ENCODE measurements at places on chromosomes 16 and 17. TPM values are rescaled to one million over a fixed set of nuclear protein-coding genes. Genes with fewer than 3 reads are reported as not detected.

MAPT gene
- 2.3 TPM for total RNA-seq

TLCD3B gene
- not detected for total RNA-seq

LRRC75A gene
- total RNA-seq = 7.6 TPM

DNA sequence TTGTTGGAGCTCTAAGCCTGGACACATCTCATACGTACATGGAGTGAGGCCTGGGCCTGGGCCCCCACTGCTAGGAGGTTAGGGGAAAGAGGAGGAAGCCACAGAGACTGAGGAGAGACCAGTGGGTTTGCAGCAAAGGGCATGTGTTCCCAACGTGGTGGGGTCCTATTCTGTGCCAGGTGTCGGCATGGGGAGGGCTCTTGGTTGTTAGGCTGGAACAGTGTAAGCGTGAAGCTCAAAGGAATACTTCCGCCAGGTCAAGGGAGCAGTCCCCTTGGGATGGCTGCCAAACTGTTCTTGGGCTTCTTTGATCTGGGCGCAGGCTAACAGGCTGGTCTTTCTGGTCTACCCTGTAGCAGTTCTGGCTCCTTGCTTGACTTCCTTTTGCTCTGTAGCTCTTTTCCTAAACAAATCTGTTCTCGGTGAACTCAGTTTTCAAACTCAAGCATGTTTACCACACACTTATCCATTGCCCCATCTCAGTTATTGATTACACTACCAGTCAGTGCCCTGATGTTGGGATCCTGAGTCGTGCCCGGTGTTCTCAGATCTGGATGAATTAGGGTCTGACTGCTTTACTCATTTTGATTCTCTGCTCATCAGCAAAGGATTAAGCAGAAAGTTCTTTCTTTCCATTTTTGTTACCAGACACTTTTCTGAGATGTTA lies 36.4 kb downstream of the GPT2 start:
- H3K36me3 ChIP-seq = peaks cover 18% of the 10 kb centered on the region
- peak; percentile 87 for DNase-seq
- no peaks in the 10 kb centered on the region for H3K27me3 ChIP-seq
- H3K4me1 ChIP-seq = peaks cover 52% of the 10 kb centered on the region

DNA sequence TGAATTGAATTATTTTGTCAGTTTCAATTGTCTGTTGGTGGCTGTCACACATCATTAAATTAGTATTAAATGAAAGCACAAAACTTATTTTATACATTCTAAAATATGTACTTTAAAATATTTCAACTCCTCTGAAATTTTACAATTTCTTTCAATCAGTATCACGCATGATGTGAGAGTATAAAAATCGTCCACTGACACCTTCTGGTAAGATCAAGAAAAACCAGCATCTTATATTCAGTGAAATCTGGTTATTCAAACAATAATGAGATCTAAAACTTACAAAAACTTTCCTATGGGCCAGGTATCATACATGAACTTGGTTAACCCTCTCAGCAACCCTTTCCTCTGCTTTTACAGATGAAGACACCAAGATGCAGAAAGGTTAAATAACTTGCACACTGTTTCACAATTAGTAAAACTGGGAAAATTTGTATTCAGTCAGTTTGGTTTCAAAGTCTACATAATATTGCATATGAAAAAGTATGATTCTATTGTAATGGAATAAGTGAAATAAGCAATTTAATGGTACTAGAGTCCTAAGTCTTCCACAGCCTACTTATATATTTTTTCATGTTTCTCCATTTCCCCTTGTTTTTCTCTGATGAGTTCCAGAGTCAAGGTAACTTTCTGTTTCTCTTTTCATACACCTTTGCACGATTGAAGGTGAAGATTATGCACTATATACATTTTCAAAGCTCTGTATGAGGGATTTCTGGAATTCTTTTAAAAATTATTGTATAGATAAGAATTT lies 58.7 kb downstream of the EFCAB5 start:
- no peak overlapping the region for H3K4me3 ChIP-seq
- no peaks in the 10 kb centered on the region for H3K36me3 ChIP-seq
- no peak overlapping the region for H3K27ac ChIP-seq
- no peak for DNase-seq

- no peaks in the 10 kb centered on the region for H3K27me3 ChIP-seq
- no peaks in the 10 kb centered on the region for H3K36me3 ChIP-seq
- DNase-seq = no peak
- H3K27ac ChIP-seq = no peak overlapping the region
These were observed 43.4 kb downstream of the ENGASE start for GRCh38 chr17:79117905-79118487.

GRCh38 chr17:48011405-48012150 lies 26.0 kb downstream of the COPZ2 start:
- H3K27me3 ChIP-seq = no peaks in the 10 kb centered on the region
- no peak for DNase-seq
- H3K27ac ChIP-seq = no peak overlapping the region
- H3K36me3 ChIP-seq = no peaks in the 10 kb centered on the region
- peaks cover 8% of the 10 kb centered on the region for H3K4me1 ChIP-seq

GRCh38 chr16:66435896-66436295 lies 8.8 kb downstream of the BEAN1 start:
- no peaks in the 10 kb centered on the region for H3K4me1 ChIP-seq
- no peaks in the 10 kb centered on the region for H3K27me3 ChIP-seq
- H3K4me3 ChIP-seq = no peak overlapping the region
- no peaks in the 10 kb centered on the region for H3K36me3 ChIP-seq
- H3K27ac ChIP-seq = no peak overlapping the region

GRCh38 chr16:87416826-87417527 lies 24.8 kb downstream of the MAP1LC3B start:
- no peaks in the 10 kb centered on the region for H3K27me3 ChIP-seq
- no peak overlapping the region for H3K4me3 ChIP-seq
- peaks cover 21% of the 10 kb centered on the region for H3K36me3 ChIP-seq
- no peaks in the 10 kb centered on the region for H3K4me1 ChIP-seq
- no peak overlapping the region for H3K27ac ChIP-seq

All from body of pancreas (tissue), 4 donors.